ENCODE measurements at places on chromosomes 2 and 18.

- no peak for DNase-seq
Measured at GRCh38 chr2:98907385-98907784, 28.6 kb downstream of the CRACDL start.

- DNase-seq = no peak
Measured at GRCh38 chr2:196604196-196604595, 35.3 kb upstream of the CCDC150 start.

GRCh38 chr2:98608962-98609604, 694 bp downstream of the UNC50 start:
- peak; percentile 28 for DNase-seq

DNA sequence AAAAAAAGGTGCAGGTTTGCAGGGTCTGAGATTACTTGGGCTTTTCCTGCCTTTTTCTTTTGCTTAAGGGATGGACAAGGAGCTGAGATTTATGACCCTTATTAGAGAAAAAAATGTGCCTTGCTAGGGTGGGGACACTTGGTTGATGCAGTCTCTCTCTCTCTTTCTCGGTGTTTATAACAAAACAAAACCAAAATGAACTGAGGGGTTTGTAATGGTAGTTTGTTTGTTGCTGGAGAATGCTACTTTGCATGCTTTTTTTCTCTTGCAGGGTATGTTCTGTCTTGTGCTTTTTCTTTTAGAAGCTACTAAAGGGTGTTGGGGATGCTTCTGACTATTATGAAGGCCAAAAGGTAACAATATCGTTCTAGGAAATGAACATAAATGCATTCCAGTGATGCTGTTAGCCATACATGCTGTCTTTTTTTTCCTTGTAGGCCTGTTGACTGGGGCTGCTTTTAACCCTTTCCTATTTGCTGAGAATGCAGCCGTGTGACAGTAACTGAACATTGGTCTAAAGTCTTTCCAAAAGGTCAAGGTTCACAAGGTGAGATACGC, 435 bp downstream of the ZNF532 start:
- no peak for DNase-seq

DNA sequence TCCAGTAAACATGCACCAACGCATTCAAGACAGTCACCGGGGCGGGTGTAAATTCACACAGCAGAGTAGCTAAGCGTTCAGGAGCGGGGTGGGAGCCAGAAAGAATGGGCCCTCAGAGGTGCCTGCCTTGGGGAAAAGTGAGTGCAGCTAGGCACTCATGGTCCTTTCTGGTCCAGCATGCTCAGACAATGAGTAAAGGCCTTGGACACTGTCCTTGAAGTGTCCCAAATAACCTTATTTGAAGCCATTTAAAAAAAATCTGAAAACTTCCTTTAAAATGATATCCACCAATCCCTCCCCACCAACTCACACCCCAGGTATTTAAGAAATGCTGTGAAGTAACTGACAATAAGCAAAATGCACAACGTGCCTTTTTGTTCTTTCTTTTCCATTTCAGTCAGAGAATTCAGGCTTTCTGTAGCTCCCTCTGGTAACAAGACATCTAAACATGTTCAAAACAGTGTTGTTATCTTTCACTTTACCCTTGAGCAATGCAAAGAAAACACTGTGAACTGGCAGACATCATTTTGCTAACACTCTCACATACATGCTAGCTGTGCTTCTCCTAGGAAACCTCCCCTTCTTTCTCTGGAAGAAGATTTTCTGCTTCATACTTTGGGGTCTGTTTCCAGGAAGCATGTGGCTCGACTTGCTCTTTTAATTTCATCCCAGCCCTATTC, 445.1 kb upstream of the SPRED2 start:
- peak; percentile 21 for DNase-seq

DNA sequence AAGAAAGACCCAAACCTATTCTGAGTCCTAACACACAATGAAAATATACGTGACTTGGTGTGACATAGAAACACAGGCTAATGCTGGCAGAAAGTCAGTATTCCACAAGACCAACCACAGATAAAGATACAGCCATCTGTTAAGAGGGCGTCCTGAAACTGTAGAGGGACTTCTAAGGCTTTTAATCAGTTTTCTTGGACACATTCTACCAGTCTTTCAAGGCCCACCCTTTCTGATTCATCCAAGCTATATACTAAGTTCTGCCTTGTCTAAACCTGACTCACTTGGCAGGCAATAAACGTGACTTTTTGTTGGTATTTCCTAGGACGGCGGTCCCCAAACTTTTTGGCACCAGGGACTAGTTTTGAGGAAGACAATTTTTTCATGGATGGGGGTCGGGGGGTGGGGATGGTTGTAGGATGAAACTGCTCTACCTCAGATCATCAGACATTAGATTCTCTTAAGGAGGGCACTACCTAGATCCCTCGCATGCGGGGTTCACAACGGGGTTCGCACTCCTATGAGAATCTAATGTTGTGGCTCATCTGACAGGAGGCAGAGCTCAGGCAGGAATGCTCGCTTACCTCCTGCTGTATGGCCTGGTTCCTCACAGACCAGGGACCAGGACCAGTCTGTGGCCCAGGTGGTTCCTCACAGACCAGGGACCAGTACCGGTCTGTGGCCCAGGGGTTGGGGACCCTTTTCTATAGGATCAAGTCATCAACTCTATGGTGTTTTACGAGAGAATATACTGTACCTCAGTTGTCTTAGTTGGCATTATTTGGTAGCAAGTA, 61.4 kb downstream of the SP3 start:
- DNase-seq = no peak

DNA sequence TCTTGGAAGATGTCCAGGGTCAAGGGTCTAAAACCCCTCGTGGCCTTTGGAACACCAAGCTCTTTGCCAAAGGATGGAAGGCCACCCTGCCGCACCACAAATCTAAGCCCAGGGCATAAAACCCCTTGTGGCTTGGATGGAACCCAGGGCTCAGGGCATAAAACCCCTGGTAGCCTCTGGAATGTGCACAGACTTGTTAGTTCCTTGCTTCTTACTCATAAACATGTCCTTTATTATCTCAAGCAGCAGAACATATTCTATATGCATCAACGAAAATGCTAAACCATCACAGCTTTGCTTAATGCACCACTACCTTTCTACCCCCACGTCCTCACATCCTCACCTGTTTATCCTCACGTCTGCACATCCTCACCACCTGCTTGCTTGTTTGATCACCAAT, 998.0 kb downstream of the DSC3 start:
- no peak for DNase-seq

DNA sequence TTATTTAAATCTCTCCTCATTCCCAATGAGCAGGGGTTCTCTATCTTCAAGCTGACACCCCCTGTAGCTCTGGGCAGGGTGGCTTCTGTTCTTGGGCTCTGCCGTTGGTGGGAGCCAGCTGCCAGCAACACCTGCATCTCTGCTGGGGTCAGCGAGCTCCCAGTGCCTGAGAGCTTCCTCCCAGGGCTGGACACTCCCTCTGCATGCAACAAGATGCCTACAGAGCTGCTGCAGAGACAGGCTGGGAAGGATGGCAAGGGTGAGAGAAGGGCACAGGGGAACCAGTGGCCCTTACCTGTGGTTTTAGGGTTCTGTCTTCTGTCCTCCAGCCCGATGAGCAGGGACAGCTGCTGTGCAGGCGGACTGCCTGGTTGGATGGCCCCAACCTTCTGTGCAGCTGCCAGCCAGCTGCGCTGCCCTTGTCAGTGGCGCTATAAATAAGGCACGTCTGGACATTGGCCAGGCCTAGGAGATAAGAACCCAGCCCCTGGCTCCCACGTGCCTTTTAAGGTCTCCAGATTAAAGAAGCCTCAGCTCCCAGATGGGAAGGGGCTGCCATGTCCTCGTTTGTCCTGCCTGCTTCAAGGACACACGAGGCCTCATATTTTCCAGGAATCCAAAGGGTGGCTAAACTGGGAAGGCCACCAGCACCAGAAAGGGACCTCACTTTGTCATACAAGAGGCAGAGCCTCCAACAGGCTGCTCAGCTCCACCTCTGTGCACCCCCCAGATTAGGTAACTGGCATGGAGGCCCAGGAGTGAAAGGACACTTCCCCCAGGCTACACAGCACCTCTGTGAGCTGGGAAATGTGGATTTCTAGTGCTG, 39.5 kb upstream of the FHL2 start:
- DNase-seq = no peak

- DNase-seq = no peak
Measured at GRCh38 chr2:33029926-33030325, 83.2 kb downstream of the LTBP1 start.

- no peak for DNase-seq
Measured at GRCh38 chr2:20049637-20050036, 1.8 kb downstream of the LAPTM4A start.

DNA sequence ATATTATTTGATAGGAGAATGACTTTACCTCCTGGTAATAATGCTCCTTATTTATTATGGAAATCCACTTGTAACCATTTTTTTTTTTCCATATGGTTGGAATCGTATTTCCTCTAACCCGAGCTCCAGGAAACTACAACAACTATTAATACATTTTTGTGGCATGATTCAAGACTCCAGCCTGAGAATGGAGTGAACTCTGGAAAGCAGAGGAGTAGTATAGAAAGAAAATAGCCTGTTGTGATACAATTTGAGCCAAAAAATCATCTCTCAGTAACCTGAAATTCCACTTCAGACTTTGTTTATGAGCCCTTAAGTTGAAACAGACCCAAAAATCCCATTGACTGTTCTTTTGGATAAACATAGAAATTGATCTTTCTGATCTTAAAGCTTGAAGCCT, 921.1 kb downstream of the SOCS6 start:
- DNase-seq = no peak

DNA sequence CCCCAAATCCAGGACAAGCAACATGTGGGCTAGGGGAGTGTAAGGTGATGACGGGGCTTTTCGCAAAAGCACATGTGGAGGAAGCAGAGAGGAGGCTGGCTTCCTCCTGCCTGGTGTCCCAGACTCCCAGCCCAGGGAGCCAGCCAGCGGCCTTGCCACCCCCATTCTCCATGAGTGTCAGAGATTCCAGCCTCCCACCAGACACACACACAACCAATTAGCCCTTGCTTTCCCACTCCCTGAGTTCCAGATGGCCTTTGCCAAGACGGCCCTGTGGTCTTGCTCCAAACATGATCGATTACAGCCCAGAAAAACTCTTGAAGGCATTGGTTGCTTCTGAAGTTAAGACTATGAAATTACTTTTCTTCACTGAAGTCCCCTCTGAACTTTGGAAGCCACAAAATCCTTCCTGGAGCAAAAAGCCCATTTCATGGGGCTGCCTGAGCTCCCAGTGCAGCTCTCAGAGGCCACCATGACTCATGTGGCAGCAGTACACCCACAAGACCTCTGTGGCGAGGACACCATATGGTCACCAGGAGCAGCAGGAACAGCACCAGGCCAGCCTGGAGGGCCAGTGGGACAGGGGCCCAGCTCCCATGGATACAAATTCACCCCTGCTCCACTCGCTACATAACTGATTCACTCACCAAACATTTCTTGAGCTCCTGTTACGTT, 69.1 kb upstream of the PID1 start:
- DNase-seq = no peak

DNA sequence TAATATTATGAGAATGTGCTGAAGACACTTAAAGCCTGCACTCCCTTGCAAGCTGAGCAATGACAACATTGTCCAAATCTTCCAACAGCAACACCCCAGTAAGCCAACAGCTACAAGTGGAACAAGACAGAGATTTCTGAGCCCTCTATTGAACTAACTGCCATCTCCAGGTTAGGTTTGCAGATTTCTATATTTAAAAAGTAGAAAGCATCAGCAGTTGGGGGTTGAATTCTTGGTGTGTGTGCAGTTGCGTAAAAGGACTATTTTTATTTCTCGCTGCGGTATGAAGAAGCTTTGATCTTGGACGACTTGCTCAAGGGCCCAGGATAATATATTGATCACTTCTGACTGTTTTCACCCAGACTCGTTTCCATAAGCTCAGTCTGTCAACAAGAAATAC, 106.2 kb upstream of the ZFP36L2 start:
- DNase-seq = no peak

GRCh38 chr18:9323750-9324445, 10.7 kb upstream of the TWSG1 start:
- no peak for DNase-seq

DNA sequence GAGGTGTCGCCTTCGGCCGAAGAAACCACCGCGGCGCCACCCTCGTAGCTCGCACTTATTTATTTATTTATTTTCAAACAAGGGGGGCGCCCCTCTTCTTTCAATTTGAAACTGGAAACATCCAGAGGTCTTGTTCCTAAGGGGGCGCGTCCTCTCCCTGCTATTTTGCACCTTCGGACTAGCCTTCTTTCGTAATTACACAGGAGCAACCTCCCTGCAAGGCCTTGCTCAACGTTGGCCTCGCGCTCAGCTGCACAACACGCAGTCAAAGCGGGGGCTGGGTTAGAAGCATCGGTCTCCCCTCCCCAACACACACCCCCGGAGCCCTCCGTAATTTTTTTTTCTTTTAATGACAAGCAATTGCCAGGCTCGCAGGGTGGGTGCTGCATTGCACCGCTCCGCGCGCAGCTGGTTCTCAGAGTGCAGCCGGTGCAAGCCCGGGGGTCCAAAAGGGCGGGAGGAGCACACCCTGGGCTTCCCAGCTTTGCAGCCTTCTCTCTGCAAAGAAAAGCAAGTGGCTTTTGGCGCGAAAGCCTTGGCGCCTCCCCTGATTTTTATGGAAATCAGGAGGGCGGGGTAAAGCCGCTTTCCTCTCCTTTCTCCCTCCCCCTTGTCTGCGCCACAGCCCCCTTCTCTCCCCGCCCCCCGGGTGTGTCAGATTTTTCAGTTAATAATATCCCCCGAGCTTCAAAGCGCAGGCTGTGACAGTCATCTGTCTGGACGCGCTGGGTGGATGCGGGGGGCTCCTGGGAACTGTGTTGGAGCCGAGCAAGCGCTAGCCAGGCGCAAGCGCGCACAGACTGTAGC, at the start of gene MYCN:
Gene MYCN (plus strand): TSS at position 697 of the 807 bp plus-strand sequence. CDS start 1,515 bp downstream, outside the sequence.
- no peak for DNase-seq

- no peak for DNase-seq
Measured at GRCh38 chr2:33589444-33589843, 9.7 kb downstream of the FAM98A start.

DNA sequence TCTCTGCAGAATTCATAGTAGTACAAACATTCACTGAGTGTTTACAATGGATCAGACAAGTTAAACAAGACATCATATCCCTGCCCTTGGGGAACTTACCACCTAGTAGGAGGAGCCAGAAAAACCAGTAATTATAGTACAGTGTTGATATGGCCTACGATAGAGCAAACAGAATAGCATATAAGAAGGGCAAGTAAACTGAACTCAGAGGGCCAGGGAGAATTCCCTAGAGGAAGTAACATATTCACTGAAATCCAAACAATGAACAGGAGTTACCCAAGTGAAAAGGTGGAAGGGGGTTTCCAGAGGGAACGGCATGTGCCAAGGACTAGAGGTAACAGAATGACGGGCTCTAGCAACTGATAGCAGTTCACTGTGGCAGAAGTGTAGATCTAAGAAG, 34.1 kb downstream of the NHEJ1 start:
- DNase-seq = no peak

Data from COLO829 (cell line).